Pancreas (tissue), 10 donors: ENCODE measurements at places on chromosomes 7 and 10. TPM values are rescaled to one million over a fixed set of nuclear protein-coding genes. Genes with fewer than 3 reads are reported as not detected.

Gene CFAP58
- 0.29 TPM for total RNA-seq

Gene PRDX3
- 27.1 TPM for total RNA-seq

Gene OIT3
- not detected for total RNA-seq

Gene BHLHA15
- total RNA-seq, result 232 TPM

Gene MDFIC
- total RNA-seq, result 3.5 TPM

- DNase-seq, result no peak
- H3K27me3 ChIP-seq, result no peaks in the 10 kb centered on the region
- no peak overlapping the region for H3K27ac ChIP-seq
- H3K36me3 ChIP-seq, result no peaks in the 10 kb centered on the region
These were observed 18.8 kb downstream of the ADGRA1 start for GRCh38 chr10:133106516-133106915.

GRCh38 chr10:110759523-110759922 lies 112.2 kb upstream of the PDCD4 start:
- no peak overlapping the region for H3K27ac ChIP-seq
- H3K27me3 ChIP-seq, result no peaks in the 10 kb centered on the region
- H3K36me3 ChIP-seq, result no peaks in the 10 kb centered on the region
- no peak overlapping the region for H3K4me3 ChIP-seq
- H3K4me1 ChIP-seq, result no peaks in the 10 kb centered on the region

GRCh38 chr7:28013441-28013840 lies 167.2 kb downstream of the JAZF1 start:
- no peaks in the 10 kb centered on the region for H3K36me3 ChIP-seq
- no peaks in the 10 kb centered on the region for H3K4me1 ChIP-seq
- no peaks in the 10 kb centered on the region for H3K27me3 ChIP-seq
- no peak for DNase-seq

DNA sequence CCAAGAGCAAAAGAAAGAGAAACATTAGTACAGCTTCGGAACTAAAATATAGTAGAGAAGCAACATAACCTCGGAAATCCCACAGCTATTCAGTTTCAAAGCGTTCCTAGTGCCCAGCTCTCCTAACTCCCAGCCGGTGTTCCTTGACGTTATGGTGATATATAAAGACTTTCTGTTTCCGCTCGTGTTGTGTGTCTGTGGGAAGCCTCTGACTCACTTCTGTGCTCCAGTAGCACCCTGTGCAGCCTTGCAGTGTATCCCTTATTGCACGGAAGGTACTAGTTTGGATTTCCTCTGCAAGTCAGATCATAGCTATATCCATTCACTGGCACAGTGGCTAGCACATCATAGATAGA lies 535 bp downstream of the ASAH2B start:
- H3K27me3 ChIP-seq, result no peaks in the 10 kb centered on the region
- peak overlapping the region; percentile 84 for H3K27ac ChIP-seq
- DNase-seq, result no peak
- H3K4me3 ChIP-seq, result peak overlapping the region; percentile 78

DNA sequence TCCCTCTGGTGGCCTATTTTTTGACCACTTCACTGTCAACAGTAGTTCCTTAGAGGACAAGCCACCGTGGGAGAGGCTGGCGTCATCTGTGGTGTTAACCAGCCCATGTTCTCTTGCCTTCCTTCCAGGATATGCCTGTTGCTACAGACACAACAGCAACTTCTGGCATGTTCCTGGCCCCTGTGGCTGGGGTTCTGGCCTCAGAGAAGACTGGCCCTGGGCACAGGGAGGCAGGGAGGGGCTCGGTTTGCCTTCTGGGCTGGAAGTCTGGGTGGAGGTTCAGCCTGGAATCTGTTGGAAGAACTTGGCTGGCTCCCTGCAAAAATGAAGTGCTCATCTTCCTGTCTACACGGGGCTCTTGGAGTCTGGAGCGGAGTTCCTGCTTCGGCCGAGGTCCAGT lies 25.7 kb downstream of the GOLGA7B start:
- H3K27ac ChIP-seq, result no peak overlapping the region
- no peaks in the 10 kb centered on the region for H3K36me3 ChIP-seq
- no peak for DNase-seq
- H3K4me3 ChIP-seq, result no peak overlapping the region
- H3K27me3 ChIP-seq, result no peaks in the 10 kb centered on the region
- no peaks in the 10 kb centered on the region for H3K4me1 ChIP-seq

GRCh38 chr7:108265007-108265406 lies 134.8 kb upstream of the LAMB4 start:
- no peak for DNase-seq
- H3K36me3 ChIP-seq, result no peaks in the 10 kb centered on the region
- H3K4me1 ChIP-seq, result no peaks in the 10 kb centered on the region
- no peak overlapping the region for H3K27ac ChIP-seq
- H3K27me3 ChIP-seq, result no peaks in the 10 kb centered on the region

GRCh38 chr10:14329746-14330173 lies 964 bp downstream of the FRMD4A start:
- DNase-seq, result no peak
- H3K27me3 ChIP-seq, result no peaks in the 10 kb centered on the region
- H3K4me1 ChIP-seq, result no peaks in the 10 kb centered on the region

DNA sequence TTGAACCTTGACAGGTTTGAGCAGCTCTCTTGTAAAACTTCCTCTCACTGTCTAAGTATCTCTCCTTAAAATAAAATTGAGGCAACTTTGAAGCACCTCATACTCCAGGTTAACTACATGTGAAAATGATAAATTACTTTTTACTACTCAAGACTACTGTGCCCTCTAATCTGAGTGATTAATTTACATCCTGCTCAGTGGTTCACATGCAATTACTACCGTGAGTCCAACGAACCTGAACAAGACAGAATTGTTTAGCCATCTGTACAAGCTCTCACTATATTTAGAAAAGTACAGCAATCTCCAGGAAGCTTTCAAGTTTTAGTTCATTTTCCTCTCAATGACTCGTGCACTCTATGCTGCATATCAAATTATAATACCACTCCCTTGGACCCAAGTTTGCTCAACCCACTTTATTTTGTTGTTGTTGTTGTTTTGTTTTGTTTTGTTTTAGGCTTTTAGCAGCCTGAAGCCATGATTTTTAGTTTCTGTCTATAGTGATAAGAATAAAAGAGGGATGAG lies 21.2 kb downstream of the PDE1C start:
- no peaks in the 10 kb centered on the region for H3K36me3 ChIP-seq
- H3K4me3 ChIP-seq, result no peak overlapping the region
- no peaks in the 10 kb centered on the region for H3K27me3 ChIP-seq
- peaks cover 4% of the 10 kb centered on the region for H3K4me1 ChIP-seq
- no peak for DNase-seq

GRCh38 chr10:109348324-109348723 lies 575.0 kb downstream of the XPNPEP1 start:
- H3K27me3 ChIP-seq, result no peaks in the 10 kb centered on the region
- H3K27ac ChIP-seq, result no peak overlapping the region
- DNase-seq, result no peak
- no peaks in the 10 kb centered on the region for H3K4me1 ChIP-seq
- H3K36me3 ChIP-seq, result no peaks in the 10 kb centered on the region
- H3K4me3 ChIP-seq, result no peak overlapping the region

DNA sequence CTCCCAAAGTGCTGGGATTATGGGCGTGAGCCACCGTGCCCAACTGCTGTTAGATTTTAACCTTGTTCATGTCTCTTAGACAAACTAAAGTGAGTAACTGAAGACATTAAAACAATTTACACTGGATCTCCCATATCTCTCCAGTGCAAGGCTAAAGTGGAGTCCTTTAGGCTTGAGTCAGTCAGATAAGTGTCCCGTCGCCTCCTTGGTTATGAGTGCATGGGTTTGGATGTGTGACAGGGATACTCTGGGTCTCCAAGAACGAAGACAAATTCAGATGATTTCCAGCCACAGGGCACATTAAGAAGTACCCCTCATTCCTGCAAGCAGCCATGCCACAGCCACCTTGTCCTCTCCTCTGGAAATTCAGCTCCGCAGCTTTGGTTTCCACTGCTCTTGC lies 66.1 kb upstream of the PDZD8 start:
- H3K4me1 ChIP-seq, result no peaks in the 10 kb centered on the region
- H3K27ac ChIP-seq, result no peak overlapping the region
- no peaks in the 10 kb centered on the region for H3K36me3 ChIP-seq
- H3K4me3 ChIP-seq, result no peak overlapping the region

GRCh38 chr7:81469869-81470723 lies 299.8 kb downstream of the HGF start:
- H3K4me1 ChIP-seq, result peaks cover 5% of the 10 kb centered on the region
- H3K27me3 ChIP-seq, result no peaks in the 10 kb centered on the region
- H3K4me3 ChIP-seq, result no peak overlapping the region
- peak; percentile 73 for DNase-seq
- no peaks in the 10 kb centered on the region for H3K36me3 ChIP-seq

- H3K36me3 ChIP-seq, result no peaks in the 10 kb centered on the region
- no peak overlapping the region for H3K4me3 ChIP-seq
- H3K4me1 ChIP-seq, result no peaks in the 10 kb centered on the region
These were observed 260.2 kb upstream of the PRKCQ start for GRCh38 chr10:6840201-6840691.

DNA sequence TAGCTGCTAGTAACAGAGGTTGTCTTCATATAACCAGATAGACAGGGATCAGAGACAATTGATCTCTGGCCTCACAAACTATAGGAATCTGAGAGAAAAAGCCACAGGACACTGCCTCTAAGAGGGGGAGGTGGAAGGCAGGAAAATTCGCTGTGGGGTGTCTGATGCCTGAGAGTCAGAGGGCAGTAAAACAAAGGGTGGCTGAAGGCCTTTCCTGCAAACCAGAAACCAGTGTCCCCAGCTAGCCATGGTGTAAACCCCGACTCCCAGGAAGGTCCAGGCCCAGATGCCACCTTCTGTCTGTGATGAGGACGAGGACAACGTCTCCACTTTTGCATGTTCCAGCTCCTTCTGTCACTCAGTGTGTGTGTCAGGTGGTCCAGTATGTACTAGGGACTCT lies 215.1 kb downstream of the ADARB2 start:
- H3K4me3 ChIP-seq, result no peak overlapping the region
- H3K36me3 ChIP-seq, result no peaks in the 10 kb centered on the region
- no peaks in the 10 kb centered on the region for H3K27me3 ChIP-seq
- H3K4me1 ChIP-seq, result no peaks in the 10 kb centered on the region
- no peak overlapping the region for H3K27ac ChIP-seq

- DNase-seq, result no peak
- H3K27ac ChIP-seq, result no peak overlapping the region
- H3K36me3 ChIP-seq, result peaks cover 5% of the 10 kb centered on the region
- no peaks in the 10 kb centered on the region for H3K27me3 ChIP-seq
- H3K4me3 ChIP-seq, result no peak overlapping the region
These were observed 93.4 kb downstream of the AVL9 start for GRCh38 chr7:32588657-32589056.

DNA sequence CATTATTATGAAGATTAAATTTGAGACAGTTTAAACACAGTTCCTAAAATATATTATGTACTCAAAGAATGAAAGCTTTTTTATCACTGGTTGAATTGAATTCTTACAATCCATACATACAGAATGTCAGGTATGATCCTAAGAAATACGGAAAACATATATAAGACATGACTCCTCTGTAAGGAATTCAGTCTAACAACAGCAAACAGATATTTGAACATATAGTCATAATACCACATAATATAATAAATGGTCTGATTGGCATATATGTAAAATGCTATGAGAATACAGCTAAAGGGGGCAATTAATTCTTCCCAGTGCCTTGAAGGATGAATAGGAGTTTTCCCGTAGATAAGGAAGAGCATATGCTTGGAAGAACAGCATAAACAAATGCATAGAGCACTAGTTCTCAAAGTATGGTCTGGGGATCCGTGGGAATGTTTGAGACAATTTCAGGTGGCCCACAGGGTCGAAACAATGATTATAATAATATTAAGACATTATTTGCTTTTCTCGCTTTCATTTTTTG lies 10.6 kb upstream of the ARID5B start:
- no peaks in the 10 kb centered on the region for H3K27me3 ChIP-seq
- H3K4me3 ChIP-seq, result no peak overlapping the region
- H3K36me3 ChIP-seq, result no peaks in the 10 kb centered on the region
- H3K27ac ChIP-seq, result no peak overlapping the region
- DNase-seq, result no peak

DNA sequence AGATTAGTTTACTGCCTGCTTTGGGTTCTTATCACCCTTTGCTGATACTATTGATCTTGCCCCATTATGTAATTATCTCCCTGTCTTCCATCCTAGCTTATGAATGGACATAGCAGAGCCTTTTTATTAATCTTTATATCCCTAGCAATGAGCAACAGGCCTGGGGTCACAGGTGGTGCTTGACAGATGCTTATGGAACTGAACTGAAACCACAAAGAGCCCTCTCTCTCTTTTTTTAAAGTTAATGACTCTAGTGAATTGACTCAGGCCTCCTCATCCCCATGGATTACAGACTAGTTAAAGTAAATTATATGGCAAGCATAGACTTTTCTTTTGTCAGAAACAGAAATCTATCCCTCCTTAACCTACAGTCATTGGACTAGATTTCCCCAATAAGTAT lies 265.2 kb downstream of the PHTF2 start:
- no peak overlapping the region for H3K4me3 ChIP-seq
- H3K4me1 ChIP-seq, result no peaks in the 10 kb centered on the region
- DNase-seq, result no peak
- H3K27ac ChIP-seq, result no peak overlapping the region
- no peaks in the 10 kb centered on the region for H3K27me3 ChIP-seq

GRCh38 chr10:99560277-99561126 lies 27.8 kb downstream of the NKX2-3 start:
- H3K36me3 ChIP-seq, result no peaks in the 10 kb centered on the region
- H3K4me3 ChIP-seq, result no peak overlapping the region
- no peaks in the 10 kb centered on the region for H3K4me1 ChIP-seq
- DNase-seq, result no peak

DNA sequence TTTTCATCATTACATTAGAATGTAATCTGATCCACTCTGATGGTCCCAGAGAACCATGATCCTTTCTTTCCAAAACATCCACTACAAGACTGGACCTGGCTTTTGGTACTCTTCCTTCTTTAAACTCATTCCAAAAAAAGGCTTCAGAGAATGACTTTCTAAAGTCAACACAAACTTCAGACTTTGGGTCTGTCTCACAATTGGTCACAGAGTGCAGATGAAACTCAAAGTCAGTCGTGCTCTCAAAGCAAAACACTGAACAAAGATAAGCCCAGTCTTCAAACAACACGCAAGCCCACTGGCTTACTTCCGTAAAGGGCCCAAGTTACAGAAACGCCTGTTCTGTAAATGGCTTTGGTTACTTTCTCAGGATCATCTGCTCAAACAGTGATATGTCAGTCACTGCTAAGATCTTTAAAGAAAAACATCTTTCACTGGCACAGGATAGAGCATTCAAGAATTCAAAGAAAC lies 250.9 kb upstream of the MKLN1 start:
- no peaks in the 10 kb centered on the region for H3K36me3 ChIP-seq
- no peak overlapping the region for H3K27ac ChIP-seq
- peaks cover 24% of the 10 kb centered on the region for H3K4me1 ChIP-seq
- no peak overlapping the region for H3K4me3 ChIP-seq
- H3K27me3 ChIP-seq, result no peaks in the 10 kb centered on the region

DNA sequence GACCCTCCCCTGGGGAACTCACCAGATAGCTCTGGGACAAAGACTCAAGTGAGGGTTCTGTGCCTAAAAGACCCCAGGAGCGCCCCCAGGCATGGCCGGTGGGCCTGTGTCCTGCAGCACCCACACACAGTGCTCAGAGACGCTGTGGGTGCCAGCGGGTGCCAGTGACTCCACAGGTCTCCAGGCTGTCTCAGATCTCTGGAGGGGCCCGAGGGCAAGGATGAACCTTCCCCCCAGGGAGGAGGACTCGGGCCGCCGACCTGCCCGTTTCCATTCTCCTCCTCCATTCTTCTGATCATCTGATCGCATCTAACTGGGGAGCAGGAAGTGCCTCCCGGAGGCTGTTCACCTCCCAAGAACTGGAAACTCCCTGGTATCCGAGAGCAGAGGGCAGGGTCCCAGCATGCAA lies 980 bp downstream of the ADAM8 start:
- no peaks in the 10 kb centered on the region for H3K27me3 ChIP-seq
- H3K4me1 ChIP-seq, result peaks cover 20% of the 10 kb centered on the region
- DNase-seq, result no peak
- no peak overlapping the region for H3K27ac ChIP-seq
- H3K36me3 ChIP-seq, result peaks cover 6% of the 10 kb centered on the region
